ENCODE measurements at places on chromosomes 1 and 21.
A peak's percentile ranks its signal among the peaks of the same experiment; 100 is the strongest.

DNA sequence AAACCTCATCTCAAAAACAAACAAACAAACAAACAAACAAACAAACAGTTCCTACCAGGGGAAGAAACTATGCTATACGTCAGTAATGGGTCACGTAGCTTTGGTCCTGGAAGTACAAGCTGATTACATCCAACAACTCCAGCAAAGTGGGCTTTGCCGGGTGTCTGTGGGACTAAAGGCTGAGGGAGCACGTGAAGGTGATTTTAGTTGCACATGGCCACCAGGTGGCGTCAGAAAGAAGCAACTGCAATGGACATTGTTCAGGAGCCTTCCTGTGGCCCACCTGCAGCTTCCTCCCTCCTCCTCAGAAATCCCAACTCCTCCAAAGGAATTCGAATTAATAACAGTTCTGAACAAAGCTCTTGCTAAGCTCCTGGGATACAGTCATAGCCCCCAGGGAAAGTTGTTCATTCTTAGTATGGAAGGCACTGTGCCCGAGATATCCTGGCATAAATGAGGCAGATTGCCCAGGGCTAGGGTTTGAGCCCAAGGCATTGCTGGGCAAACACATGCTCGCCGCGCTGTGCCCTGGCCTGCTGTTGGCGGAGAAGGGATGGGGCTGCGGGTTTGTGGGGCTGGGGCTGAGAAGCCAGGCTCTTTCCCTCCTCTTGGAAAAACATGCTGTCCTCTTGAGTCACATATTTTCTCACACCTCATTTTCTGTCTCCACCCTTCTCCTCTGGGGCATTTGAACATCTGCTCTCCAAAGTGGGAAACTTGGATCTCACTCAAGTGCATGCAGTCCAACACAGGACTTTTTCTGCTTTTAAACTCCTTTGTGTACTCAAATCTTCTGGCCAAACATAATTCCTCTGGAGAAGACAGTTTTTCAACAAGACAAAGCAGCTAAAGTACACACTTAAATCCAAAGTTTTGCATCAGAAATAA lies 28.6 kb downstream of the AKNAD1 start:
- peak; percentile 49 for DNase-seq

DNA sequence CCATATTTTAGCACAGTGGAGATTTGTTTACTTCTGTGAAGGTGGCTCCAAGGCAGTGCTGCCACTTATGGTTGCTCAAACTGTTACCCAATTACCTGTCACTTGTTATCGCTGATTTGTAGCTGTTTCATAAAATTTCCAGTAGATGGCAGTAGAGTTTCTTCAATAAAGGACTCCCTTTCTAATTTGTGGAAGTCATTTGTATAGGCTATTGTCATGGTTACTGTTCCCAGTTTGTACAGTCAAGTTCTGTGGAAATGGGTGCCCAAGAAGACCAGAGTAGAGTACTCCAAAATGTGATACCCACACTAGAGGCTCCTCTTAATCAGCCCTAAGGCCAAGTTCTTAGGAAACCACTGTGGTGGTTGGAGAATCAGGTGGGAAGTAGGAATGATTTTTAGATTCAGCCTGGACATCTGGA lies 186.1 kb downstream of the CLEC20A start:
- no peak for DNase-seq

GRCh38 chr1:24966724-24967346 lies 36.8 kb upstream of the RUNX3 start:
- no peak for DNase-seq

DNA sequence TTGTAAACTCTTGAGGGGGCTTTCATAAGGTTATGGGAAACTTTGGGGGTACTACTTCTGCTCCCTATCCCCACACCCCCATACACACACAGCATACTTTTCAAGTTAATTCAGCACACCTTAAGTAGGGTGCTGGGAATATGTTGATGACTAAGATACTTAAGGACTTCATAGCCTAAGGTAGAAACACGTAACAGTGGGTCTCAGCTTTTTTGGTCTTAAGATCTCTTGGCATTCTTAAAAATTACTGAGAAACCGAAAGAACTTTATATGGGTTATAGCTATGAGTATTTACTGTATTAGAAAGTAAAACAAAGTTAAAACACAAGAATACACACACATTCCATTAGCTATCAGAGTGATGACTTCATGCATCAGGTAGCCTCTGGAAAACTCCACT lies 2.1 kb downstream of the OTUD3 start:
- DNase-seq = no peak

- DNase-seq = no peak
Observed at GRCh38 chr1:38297842-38298241, 251.2 kb upstream of the POU3F1 start.

GRCh38 chr1:166080277-166080966 lies 86.4 kb downstream of the FAM78B start:
- no peak for DNase-seq

DNA sequence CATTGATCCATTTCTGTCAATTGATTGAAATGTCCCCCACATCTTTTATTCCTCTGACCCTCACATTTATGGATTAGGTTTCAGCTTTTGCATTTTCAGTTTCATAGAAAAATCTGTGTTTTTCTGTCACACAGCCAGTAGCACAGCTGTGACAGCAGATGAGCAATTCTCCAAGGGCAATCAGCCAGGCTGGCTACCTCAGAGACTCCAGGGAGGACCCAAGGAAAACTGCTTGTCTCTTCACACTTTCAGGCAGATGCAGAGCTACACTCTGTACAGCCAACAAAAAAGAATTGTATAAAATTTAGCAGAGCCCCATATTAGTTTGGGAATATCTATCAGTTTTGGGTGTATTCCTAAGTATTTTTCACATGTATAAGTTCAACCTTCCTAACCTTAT lies 257.2 kb downstream of the LRRC7 start:
- no peak for DNase-seq

DNA sequence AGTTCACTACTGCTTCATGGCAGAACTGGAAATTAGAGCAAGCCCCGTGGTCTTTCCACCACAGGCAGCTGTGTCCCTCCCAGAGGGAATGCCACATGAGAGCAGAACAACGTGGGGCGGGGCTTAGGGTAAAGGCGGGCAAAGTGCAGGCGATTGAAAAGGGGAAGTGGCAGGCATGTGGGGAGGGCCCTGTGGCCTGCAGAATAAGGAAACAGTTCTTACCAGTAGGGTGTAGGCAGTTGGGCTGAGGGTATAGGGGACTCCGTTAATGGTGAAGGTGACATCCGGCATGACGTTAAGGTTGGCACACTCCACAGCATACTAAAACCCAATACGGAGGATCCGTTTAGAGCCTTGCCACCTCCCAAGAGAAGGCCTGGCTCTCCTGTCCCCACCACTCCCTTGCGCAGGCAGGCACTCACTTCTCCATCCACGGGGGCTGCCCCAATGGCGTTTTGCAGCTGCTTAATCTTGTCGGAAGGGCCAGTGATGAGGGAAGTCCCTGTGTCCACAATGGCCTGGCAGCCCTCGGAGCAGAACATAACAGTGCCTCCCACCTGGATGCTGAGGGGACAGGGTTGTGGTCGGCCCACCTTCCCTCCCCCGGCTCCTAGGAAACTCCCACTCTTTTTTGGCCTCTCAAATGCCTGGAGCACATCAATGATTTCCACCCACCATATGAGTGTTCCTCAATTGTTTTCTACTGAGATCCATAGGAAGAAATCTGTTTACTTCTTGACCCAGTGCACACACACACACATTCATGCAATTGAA lies 9.1 kb upstream of the RAB7B start:
- DNase-seq = peak; percentile 64

- DNase-seq = no peak
Observed at GRCh38 chr21:32626621-32627196, 14.5 kb upstream of the CFAP298 start.

DNA sequence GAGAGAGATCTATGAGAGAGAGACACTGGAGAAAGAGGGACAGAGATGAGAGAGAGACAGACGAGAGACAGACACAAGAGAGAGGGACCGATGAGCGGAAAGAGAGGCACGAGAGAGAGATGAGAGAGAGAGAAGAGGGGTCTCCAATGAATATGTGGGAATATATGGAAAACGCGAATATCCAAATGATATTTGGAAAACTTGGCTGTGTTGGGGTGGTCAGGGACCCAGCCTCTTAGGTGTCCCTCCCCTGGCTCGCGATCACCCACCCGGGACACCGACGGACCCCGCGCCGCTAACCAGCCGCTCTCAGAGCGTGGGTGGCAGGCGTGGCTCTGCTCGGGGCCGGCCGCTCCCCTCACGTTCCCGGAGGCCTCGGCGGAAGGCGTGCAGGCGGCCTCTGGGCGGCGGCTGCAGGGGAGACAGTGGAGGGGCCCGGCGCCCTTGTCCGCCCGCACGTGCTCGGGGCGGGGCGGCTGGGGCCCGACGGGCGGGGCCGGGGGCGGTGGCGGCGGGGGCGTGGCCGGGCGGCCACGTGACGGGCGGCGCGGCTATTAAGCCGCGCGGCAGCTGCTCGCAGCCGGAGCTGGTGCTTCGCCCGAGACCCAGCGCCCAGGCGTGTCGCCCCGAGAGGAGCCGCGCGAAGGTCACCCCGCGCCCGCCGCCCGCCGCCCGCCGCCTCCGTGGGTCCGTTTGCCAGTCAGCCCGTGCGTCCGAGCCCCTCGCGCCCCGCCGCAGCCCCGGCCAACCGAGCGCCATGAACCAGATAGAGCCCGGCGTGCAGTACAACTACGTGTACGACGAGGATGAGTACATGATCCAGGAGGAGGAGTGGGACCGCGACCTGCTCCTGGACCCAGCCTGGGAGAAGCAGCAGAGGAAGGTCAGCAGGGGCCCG lies at the start of gene ACTN2:
Gene ACTN2 (plus strand): TSS at position 583 of the 898 bp plus-strand sequence. CDS start 175 bp downstream, at position 758.
- peak; percentile 24 for DNase-seq

DNA sequence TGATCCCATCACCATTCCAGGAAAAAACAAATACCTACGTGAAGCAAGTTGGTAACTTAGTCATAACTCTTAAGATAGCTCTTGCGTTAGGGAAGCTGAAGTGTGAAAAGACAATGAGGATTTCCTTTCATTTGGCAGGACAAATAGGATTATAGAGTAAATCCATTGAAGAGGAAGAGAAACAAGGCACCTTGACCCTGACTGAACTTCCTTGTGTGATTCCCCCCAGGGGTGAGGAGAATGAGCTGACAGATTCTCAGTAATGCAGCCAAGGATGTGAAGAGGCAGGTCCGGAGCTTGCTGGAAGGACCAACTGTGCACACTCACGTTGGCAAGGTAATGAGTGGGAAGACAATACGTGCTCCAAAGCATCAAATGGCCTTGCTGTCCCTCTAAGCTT lies 55.0 kb upstream of the HMCN1 start:
- DNase-seq = no peak

DNA sequence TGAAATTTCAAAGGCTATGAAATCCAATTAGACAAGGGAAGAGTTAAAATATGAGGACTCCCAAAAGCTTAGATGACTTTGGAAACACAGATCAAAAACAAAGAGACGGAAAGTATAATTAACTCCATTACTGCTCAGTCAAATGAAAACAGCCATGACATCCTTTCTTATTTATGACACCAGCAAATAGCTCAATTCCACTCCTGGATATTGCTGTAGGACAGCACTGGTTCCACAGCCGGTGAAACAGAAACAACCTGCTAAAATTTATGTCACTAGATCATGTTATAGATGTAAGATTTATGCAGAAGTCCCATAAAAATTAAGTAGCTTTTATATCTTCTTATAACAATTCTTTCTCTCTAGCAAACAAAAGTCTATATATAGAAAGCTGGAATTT lies 65.6 kb upstream of the RRP15 start:
- no peak for DNase-seq

DNA sequence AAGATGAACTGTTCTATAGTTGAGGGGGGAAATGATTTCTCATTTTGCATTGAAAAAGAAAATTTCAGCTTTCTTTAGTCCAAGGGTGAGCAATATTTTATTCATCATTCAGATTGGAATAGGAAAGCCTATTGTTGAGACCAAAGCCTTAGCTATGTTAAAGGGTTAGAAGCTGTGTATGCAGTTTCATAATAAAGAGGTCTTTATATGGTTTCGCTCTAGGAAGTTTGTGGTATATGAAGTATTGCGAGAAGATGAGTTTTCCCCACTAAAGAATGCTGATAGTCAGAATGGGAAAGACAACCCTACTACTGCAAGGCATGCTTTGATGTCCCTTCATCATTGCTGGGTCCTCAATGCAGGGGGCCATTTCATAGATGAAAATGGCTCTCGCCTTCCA lies 28.6 kb downstream of the UAP1 start:
- DNase-seq = no peak

Data from T-helper 2 cell (primary cell).